MCF 10A (cell line): ENCODE measurements at places on chromosomes 7 and 10.

DNA sequence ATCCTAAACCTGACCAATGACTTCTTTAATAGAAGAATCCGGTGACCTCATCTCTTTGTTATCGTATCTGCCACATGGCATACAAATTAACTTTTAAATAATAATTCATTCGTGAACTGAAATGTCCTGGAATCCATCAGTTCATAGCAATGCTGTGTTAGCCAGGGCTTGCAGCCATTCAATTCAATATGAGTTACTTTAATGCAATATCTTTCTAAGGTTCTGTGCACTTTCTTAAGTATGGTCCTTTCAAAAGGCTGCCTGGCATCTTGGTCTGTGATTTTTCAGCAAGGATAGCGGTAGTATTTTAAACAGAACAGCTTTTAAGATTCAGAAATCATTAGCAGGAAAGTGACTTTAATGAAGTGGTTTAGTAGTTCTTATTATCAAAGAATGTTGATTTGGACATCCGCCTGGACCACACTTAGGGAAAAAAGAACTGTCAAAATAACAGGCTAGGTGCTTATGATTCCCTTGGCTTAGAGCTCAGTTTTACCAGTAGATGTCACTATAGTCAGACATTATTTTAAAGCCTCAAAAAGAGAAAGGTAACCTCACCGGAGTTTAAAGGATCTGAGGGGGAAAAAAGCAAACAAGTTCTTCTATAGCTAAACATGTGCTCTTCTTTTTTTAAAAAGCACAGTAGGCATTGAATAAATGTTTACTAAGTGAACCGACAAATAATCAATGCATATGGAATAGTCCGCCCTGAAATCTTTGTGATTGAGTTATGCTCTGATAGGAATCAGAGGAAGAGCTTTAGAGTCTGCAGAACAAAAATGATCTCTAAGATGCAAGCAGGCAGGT lies 22.7 kb downstream of the SLC35G1 start:
- no peak overlapping the region for H3K27ac ChIP-seq
- H3K4me3 ChIP-seq = no peak overlapping the region
- H3K36me3 ChIP-seq = no peaks in the 10 kb centered on the region
- H3K4me1 ChIP-seq = no peaks in the 10 kb centered on the region
- DNase-seq = peak; percentile 43
- no peaks in the 10 kb centered on the region for H3K27me3 ChIP-seq

- DNase-seq = no peak
- H3K36me3 ChIP-seq = no peaks in the 10 kb centered on the region
- H3K4me1 ChIP-seq = peaks cover 27% of the 10 kb centered on the region
- H3K4me3 ChIP-seq = no peak overlapping the region
Measured at GRCh38 chr10:68086011-68086410, 10.9 kb upstream of the HERC4 start.

DNA sequence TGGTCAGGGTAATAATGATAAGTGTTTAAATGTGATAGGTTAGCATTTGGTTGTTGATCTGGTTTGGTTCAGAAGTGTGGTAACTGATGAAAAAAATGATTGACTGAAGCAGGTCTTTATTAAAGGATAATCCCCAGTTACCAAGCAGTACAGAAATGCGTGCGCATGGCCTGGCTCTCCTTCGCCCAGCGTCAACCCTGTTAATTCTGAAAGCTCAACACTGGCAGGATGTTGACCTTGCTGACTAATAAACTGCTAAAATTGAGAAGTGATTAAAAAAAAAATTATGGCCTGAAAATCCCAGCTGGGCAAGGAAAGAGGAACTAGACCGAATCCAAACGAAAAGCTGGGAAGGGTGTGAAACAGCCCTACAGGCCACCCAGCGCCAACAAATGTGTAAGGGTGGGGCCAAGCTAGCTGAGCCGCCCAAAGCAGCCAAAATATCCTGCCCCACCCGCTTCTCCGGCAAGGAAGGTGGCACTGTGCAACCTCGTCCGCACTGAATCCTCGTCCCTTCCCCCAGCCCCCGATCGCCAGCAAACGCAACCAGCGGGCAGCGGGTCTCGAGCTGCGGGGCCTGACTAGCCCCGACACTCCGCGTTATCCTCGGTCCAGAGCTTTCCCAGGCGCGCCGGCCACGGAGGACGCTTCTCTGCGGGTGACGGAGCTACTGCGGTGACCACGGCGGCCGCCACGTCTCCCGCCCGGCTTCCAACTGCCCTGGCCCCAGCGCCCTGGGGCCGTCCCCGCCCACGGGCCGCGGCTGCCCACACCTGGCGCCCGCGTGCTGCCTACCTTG lies 561 bp downstream of the SHTN1 start:
- H3K27me3 ChIP-seq = no peaks in the 10 kb centered on the region
- peaks cover 17% of the 10 kb centered on the region for H3K4me1 ChIP-seq
- peak overlapping the region; percentile 89 for H3K27ac ChIP-seq
- peak overlapping the region; percentile 82 for H3K4me3 ChIP-seq
- peak; percentile 79 for DNase-seq

GRCh38 chr7:16708511-16708910 lies 45.0 kb upstream of the TSPAN13 start:
- no peaks in the 10 kb centered on the region for H3K27me3 ChIP-seq
- H3K36me3 ChIP-seq = peaks cover 62% of the 10 kb centered on the region
- no peak for DNase-seq
- H3K4me1 ChIP-seq = no peaks in the 10 kb centered on the region

DNA sequence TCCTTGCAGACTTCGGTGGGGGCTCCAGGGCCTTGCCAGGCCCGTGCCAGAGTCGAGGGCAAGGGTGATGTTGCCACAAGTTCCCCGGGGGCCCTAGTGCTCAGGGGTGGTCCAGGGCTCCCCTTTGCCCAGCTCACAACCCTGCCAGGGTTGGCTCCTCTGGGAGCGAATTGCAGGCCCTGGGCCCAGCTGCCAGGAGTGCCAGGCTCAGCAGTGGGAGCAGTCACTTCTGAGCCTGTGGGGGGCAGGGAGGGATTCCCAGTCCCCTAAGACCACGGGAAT lies 43.8 kb downstream of the TCERG1L start:
- H3K27me3 ChIP-seq = no peaks in the 10 kb centered on the region
- H3K27ac ChIP-seq = no peak overlapping the region
- no peaks in the 10 kb centered on the region for H3K4me1 ChIP-seq
- peaks cover 7% of the 10 kb centered on the region for H3K36me3 ChIP-seq
- no peak for DNase-seq
